Endothelial cell (in vitro differentiated cells): ENCODE measurements at places on chromosomes 5 and 9. TPM values are rescaled to one million over a fixed set of nuclear protein-coding genes. Genes with fewer than 3 reads are reported as not detected.

GCNT4 gene
- total RNA-seq: 0.54 TPM

DDX4 gene
- total RNA-seq: not detected

IL31RA gene
- 0.82 TPM for total RNA-seq

ENTR1 gene
- 45.0 TPM for total RNA-seq

KYAT1 gene
- total RNA-seq: 3.3 TPM

CD274 gene
- total RNA-seq: 0.56 TPM

MZB1 gene
- 0.38 TPM for total RNA-seq

LCN2 gene
- not detected for total RNA-seq

CHSY3 gene
- total RNA-seq: 21.2 TPM

DPYSL3 gene
- total RNA-seq: 27.6 TPM

ZNF462 gene
- total RNA-seq: 98.3 TPM

PCDHA7 gene
- 2.9 TPM for total RNA-seq

HAUS6 gene
- total RNA-seq: 19.0 TPM

GNA14 gene
- 10.6 TPM for total RNA-seq

OTULINL gene
- 5.8 TPM for total RNA-seq

RFX3 gene
- 18.5 TPM for total RNA-seq

BNC2 gene
- total RNA-seq: 20.1 TPM

HSD17B3 gene
- not detected for total RNA-seq

CARD9 gene
- total RNA-seq: 0.41 TPM

ARHGEF28 gene
- total RNA-seq: 1.5 TPM

SPINK13 gene
- not detected for total RNA-seq

PRR7 gene
- total RNA-seq: 0.97 TPM

CLPTM1L gene
- 86.6 TPM for total RNA-seq

FOXD4L5 gene
- total RNA-seq: 0.10 TPM

SLC6A19 gene
- not detected for total RNA-seq

CCDC192 gene
- 0.26 TPM for total RNA-seq

KIF4B gene
- total RNA-seq: 0.54 TPM

HAVCR2 gene
- total RNA-seq: 0.15 TPM

N4BP3 gene
- 107 TPM for total RNA-seq

FOXD4L3 gene
- total RNA-seq: not detected

SMIM15 gene
- 92.1 TPM for total RNA-seq

ZNF454 gene
- total RNA-seq: 0.15 TPM

OSMR gene
- 17.4 TPM for total RNA-seq

C9orf152 gene
- total RNA-seq: not detected
